ENCODE measurements at places on chromosomes 6 and 20.
A peak's percentile ranks its signal among the peaks of the same experiment; 100 is the strongest.

DNA sequence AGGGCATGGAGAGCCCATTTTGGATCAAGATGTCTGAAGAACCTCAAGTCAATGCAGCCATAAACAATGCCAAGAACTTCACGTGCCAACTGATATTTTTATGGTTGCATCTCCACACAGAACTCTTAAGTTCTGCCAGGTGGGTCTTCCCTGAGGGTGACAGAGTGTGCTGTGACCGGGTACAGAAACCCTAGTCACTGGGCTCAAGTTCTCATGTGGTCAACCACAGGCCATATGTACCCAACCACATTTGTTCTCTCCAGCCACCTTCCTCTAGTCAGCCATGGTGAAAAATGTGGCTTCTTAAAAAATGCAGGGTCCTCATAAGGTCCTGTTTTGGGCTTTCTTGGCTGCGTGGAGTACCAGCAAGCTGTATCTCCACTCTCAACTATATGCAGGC, 48.9 kb downstream of the CLIC5 start:
- DNase-seq = no peak

DNA sequence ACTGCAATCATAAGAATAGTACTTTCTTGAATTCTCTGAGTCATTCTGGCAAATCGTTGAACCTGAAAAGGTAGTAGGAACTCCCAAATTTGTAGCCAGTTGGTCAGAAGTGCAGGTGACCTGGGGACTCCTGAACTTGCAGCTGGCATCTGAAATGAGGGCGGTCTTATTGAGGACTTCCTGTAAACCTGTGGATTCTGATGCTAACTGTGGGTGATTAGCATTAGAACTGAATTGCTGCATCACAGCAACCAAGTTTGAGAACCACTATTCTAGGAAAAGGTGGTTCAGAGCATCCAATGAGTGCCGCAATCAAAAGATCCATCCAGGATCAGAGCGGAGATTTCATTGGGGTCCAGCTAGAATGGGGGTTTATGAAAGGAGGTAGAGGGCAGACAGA, 50.2 kb upstream of the UTRN start:
- no peak for DNase-seq

DNA sequence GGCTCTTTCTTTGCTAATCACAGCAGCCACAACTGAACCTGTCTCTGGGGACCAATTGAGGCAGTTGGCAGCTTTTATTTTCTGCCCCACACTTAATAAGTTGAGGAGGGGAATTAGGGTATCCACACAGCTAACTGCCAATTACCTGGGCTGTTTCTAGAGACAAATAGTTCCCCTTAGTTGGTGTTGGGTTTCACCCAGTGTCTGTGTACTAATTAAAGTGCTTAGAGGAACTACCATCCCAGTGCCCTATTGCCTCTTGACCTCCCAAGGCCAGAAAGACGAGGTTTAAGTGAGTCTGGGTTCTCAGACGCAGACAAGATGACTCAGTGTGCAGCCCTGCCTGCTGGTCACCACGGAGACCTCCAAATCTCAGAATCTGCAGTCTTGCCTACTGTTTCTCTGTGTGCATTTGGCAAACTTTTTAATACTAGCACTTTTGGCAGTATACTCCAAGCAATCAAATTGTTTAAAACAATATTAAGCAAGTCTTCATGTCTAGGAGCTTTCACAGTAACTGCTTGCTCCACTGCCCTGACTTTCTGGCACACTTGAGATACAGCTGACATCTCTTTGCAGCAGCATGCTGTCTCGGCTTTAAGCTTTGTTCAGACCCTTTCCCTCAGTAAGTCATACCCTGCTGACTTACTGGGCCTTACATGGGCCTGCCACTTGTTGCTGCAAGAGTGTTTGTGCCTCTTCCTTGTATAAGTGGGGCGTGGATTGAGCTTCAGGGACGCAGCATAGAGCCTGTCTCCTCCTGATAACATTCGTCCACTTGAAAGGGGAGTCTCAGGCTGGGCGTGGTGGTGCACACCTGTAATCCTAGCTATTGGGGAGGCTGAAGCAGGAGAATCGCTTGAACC, 31.9 kb downstream of the STK35 start:
- peak; percentile 20 for DNase-seq

DNA sequence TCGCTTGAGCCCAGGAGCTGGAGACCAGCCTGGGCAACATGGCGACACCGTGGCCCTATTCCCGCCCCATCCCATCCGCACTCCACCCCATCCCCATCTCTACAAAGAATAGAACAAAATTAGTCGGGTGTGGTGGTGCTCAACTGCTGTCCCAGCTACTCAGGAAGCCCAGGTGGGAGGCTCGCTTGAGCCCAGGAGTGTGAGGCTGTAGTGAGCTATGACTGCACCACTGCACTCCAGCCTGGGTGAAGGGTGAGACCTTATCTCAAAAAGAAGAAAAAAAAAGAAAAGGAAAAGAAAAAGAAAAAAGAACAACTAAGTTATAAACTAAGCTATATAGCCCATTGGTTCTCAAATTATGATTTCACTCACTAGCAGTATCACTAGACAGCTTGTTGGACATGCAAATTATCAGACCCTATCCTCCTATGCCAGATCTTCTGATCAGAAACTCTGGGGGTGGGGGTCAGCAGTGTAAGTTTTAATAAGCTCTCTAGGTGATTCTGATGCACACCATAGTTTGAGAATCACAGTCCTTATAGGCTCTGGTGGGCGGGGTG, 491 bp upstream of the ITCH start:
- DNase-seq = no peak

GRCh38 chr20:6994452-6994851, 227.0 kb downstream of the BMP2 start:
- peak; percentile 4 for DNase-seq
